Fibroblast of lung (primary cell): ENCODE measurements at places on chromosomes 6 and 20. TPM values are rescaled to one million over a fixed set of nuclear protein-coding genes. Genes with fewer than 3 reads are reported as not detected.

DNA sequence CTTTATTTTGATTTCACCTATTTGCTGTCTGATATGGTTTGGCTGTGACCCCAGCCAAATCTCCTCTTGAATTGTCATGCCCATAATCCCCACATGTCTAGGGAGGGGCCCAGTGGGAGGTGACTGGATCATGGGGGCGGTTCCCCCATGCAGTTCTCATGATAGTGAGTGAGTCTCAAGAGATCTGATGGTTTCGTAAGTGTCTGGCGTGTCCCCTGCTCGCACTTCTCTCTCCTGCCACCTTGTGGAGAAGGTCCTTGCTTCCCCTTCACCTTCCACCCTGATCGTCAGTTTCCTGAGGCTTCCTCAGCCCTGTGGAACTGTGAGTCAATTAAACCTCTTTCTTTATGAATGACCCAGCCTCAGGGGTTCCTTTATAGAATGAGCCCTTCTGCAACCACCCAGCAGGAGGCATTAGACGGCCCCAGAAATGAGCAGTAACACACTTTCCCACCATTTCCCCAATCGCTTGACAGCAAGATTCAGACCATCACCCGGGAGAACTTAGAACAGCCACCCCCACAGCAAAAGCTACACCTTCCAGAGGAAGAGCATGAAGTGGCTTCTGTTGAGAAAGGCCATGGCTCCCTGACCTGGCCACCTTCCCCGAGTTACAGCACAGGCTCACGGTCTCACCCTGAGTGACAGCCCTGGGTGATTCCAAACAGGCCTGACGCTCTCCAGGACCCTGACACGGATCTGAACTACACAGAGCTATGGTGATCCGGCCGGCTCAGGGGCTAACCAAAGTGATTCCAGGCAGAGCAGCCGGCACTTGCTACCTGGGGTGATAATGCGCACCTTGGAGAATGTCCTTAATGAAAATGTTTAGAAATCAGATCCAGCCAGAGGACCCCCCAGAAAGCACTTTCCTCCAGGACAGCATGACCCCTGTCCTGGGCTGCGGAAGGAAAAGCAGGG, 131.2 kb upstream of the CDH4 start:
- DNase-seq, result peak; percentile 65

DNA sequence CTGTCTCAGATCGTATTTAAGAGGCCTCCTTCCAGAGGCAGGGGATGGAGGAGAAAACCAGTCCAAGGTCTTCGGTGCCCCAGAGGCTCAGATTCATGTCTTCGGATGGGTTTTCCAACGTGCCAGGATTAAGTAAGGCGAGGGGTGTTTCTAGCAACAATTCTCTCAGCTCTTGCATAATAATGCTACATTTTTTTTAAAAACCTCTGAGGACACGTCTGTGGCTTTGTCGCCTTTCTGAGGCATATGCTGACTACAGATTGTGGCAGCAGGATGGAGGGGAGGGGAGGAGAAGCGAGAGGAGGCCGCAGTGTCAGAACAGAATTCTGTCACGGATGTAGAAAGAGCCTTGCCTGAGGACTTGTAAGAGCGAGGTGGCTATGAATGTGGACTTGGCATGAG, 17.7 kb upstream of the CCDC167 start:
- DNase-seq, result peak; percentile 26

- no peak for DNase-seq
Measured at GRCh38 chr20:53138454-53139262, 166.5 kb downstream of the TSHZ2 start.

- DNase-seq, result no peak
Measured at GRCh38 chr6:33888183-33888582, 84.4 kb upstream of the MLN start.

DNA sequence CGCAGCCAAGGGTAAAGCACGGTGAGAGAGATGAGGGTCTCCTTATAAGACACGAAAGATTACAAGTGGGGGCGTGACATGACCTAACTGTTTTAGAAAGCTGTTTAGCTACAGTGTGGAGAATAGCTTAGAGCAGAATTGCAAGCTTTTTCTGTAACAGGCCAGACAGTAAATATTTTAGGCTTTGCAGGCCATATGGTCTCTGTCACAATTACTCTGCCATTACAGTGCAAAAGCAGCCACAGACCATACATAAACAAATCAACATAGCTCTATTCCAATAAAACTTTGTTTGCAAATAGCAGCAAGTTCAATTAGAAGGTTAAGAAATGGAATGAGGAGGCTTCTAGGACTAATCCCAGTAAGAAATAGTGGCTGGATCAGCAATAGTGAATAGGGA, 16.8 kb downstream of the PGM3 start:
- peak; percentile 56 for DNase-seq

- DNase-seq, result no peak
Measured at GRCh38 chr6:37298958-37299357, 41.0 kb upstream of the TMEM217 start.

Gene CLDN20
- polyA plus RNA-seq, result 0.05 TPM in 1 of 2 replicates, not detected in the other

DNA sequence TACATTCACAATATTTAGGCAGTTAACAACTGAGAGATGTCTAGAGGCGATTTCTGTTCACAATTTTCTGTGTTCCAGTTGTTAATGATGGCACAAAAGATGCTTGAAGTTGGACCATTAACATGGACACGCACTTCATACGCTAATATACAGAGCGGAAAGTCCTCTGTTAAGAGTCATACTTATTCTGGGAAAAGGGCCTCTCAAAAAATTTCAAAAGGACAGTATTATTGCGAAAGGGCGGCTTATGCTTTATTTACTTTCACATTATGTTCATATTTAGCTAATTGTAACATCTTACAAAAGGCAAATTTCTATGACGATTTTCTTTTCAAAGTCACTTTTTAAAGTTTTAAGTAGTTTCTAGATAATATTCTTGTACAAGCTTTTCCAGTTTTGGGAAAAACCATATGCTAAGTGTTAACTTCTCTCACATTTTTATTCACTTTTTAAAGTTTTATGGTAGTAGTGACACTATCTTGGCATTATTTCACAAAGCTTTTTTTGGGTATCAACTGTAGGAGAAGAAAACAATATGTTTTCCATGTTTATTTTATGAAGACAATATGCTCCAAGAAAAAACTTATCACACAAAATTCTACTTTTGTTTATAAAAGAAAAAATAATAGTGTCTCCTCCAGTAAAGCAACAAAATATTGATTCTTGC, 62.3 kb downstream of the MAP7 start:
- peak; percentile 59 for DNase-seq

DNA sequence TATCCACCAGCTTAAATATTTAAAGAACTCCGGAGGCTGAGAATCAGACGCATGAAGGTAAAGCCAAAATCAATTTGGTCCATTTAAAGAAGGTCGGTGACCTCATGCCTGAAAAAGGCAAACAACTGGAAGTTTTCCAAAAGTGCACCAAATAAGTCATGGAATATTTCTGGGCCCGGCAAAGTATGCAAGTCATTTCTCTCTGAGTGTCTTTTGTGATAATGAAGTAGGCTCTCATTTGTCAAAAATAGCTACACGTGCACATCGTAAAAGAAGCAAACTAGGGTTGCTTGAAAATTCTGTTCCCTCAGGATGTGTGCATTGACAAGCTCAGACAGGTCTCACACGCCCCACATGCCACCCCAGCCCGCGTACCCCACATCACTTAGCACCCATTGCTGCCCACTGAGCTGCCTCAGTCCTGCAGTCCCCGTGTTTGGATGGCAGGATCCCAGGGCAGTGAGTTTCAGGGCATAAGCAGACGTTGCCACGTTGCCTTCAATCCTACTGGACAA, 20.5 kb upstream of the PYGB start:
- peak; percentile 83 for DNase-seq

DNA sequence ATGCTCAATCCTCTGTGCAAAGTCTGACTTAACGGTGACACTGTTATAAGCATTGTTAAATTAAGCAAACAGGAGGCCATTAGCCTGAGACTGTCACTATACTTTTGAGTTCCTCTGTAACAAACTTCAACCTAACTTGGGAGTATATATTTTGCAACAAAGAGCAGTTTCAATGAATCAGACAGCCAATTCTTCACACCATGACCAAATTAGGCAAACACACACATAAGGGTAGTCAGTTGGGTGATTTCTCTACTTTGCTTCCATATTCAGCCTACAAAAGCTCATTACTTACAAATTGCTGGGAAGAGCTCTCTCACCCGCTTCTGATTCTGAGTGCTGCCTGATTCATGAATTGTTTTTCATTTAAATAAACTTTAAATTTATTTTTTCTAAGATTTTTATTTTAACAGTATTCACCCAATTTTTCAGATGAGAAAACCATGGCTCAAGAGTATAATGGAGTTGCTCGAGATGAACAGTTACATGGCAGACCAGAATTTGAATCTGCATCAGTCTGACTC, 60.5 kb downstream of the HACE1 start:
- DNase-seq, result no peak

DNA sequence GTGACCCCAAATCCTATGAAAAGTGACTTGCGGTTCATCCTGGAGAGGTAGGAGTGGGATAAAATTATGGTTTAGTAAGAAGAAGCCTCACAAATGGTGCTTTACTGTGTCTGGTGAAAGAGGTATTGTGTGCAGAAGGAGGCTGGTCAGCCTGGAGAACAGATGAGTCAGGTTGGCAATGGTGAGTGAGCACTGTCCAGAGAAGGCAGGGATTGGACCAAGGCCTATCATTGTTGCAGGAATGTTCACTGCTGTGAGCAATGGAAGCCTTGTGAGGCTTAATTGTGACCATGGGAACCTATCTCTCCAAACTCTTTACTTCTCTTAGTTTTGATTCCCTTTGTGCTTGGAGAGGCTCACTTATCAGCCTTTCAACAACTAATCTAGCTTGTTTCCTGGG, 89.0 kb upstream of the KCNK16 start:
- DNase-seq, result no peak

DNA sequence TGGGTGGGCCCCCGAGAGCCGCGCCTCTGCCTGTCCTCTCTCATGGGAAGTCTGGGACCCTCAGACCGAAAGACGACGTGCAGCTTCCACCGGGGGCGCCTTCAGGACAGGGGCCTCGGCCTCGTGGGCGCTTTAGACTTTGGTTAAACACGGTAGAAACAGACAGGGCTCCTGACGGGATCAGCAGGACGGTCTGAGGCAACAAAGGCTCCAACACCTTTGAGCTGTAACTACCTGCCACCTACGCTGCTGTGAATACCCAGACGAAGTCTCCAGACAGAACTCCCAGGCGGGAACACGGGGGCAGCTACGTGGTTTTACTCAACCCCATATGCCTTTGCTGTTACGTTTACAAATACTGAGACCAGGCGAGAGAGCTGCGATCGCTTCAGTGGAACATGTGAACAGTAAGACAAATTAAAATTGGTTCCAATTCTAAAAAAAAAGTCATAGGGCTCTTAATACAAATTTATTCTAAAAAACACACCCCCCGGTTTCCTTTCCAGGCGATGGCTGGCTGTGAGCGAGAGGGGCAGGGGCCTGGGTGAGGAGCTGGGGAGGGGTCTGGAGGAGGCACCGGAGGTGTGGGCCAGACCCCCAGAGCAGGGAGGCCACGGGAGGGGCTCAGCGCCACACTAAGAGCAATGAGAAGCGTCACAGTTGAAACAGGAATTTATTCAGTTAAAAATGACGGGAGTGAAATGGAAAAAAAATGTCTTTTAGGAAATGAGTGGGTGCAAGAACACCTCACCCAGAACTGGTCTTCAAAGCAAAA, 453.2 kb downstream of the QKI start:
- no peak for DNase-seq

- no peak for DNase-seq
Measured at GRCh38 chr6:56944661-56945060, 10.2 kb upstream of the BEND6 start.

DNA sequence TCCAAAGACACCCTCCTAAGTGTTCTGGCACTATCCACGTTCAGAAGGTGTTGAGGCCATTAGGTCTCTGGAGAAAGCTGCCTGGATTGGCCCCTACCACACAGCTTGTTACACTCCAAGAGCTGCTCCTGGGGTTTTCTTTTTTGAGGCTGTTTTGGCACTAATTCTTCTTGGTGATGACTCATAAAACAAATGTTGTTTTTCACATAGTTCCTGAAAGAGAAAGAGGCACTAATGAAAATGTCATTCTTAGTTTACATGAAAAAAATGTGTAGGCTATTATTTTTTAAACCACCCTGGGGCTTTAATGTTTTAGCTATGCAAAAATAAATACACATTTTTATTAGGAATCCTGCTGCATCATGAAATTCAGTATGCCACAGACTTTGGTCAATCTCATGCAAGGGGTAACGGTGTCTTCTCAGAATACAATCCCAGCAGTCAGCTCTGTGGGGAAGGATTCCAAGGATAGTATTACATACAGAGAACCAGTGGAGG, 38.1 kb downstream of the TBPL1 start:
- DNase-seq, result peak; percentile 81

DNA sequence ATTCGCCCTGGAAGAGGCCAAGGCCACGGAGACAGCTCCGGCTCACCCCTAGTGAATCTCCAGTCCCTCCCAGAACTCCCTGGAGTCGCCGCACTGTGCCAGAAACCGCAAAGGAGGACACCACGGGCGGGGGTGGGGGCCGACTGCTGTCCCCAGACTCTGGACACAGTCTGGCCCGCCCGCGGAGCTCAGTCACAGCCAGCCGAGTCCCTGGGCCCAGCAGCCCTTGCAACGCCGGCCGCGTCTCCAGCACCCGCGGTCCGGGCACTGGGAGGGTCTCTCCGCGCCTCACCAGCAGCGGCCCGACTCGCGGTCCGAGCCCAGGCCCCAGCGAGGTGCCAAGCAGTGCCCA, 518 bp downstream of the PEX6 start:
- DNase-seq, result peak; percentile 16

Gene SPATS1
- polyA plus RNA-seq, result not detected in 2 replicates
